OCI-LY7 (cell line): ENCODE measurements at places on chromosomes 7 and 10.

- no peak for DNase-seq
These were observed 18.0 kb downstream of the VSIR start for GRCh38 chr10:71755179-71755879.

GRCh38 chr7:38858259-38858884 is 50.6 kb downstream of the VPS41 start:
- no peak for DNase-seq

- DNase-seq: no peak
These were observed 67.6 kb upstream of the C1GALT1 start for GRCh38 chr7:7114575-7115291.

- peak; percentile 15 for DNase-seq
These were observed 64.4 kb downstream of the ENTPD1 start for GRCh38 chr10:95820363-95820762.

DNA sequence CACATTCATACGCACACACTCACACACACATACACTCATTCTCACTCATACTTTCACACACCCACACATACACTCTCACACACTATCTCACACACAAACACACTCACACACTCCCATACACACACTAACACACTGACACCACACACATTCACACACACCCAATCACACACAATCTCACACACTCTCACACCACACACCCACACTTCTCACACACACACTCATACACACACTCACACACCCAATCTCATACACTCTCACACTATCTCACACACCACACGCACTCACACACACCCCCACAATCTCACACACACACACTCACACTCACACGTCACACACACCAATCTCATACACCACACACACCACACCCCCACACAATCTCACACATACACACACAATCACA is 71.0 kb downstream of the GLRX3 start:
- no peak for DNase-seq

DNA sequence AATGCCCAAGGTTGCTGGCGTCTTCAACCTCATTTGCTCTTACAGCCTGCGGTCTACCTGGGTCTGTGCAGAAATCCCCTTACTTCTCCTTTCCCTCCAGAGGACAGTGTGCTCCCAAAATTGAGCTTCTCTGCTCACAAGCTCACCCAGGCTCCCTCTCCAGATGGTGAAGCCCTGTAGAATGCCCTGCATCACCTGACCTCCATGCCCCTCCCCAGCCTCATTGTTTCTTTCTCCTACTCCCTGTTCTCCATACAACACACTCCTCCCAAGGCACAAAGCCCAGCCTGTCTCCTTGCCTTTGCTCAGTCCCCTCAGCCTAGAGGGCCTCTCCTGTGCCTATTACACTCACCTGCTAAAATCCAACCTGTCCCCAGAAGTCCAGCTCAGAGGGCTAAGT is 3.5 kb downstream of the CRHR2 start:
- DNase-seq: no peak

GRCh38 chr10:11869743-11870460 is 46.7 kb downstream of the PROSER2 start:
- no peak for DNase-seq

GRCh38 chr10:22620929-22621328 is 93.4 kb downstream of the PIP4K2A start:
- DNase-seq: no peak

- no peak for DNase-seq
These were observed 1.3 kb upstream of the FZD8 start for GRCh38 chr10:35643151-35644049.

GRCh38 chr10:28169525-28169924 is 133.3 kb downstream of the MPP7 start:
- no peak for DNase-seq

DNA sequence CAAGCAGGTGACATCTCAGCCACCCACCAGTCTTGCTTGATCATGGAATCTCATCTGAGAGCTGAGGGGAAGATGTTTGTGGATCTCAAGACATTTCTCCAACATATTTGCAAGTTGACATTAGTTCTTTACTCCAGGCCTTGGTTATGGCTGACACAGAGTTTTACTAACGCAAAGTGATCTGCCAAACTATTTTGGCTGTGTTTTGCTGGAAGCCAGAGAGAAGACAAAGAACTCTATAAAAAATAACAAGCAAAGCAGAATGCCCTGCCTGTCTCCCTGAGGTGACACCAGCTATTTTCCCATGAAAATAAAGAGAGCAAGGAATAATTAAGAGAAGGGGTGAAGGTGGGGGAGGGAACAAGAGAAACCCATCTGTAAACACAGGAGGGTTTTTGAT is 286.4 kb downstream of the WDR11 start:
- no peak for DNase-seq

GRCh38 chr7:47932016-47932415 is 16.2 kb downstream of the PKD1L1 start:
- DNase-seq: no peak

- no peak for DNase-seq
These were observed 135.3 kb upstream of the MEOX2 start for GRCh38 chr7:15821484-15822427.

- DNase-seq: no peak
These were observed 2.5 kb upstream of the DDX56 start for GRCh38 chr7:44576228-44576627.

GRCh38 chr10:80196270-80196949 is 8.9 kb downstream of the ANXA11 start:
- DNase-seq: peak; percentile 40

DNA sequence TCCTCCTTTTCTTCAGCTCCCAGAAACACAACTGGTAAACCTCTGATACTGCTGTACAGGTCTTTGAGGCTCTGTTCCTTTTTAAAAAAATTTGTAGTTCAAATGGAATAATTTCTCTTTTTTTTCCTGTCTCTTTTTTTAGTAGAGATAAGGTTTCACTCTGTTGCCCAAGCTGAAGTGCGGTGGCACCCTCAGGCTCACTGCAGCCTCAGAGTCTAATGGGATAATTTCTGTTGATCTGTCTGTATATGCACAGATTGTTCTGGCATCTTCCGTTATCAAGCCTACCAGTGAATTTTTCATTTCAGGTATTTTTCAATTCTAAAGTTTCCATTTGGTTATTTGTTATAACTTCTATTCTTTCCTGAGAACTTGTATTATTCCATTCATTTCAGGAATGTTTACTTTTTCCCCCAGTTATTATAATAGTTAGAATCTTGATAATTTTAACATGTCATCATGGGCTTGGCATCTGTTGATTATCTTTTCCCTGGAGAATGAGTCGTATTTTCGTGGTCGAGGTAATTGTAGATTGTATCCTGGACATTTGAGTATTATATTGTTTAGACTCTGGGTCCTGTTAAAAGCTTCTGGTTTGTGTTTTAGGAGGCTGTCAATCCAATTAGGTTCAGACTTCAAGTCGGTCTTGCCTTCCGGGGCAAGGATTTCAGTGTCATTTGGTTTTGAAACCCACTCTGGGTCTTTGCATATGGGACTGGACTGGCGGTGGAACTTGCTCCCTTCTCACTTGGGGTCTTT is 24.5 kb downstream of the CRCP start:
- DNase-seq: no peak

- DNase-seq: no peak
These were observed 37.0 kb upstream of the LCOR start for GRCh38 chr10:96794836-96795733.

GRCh38 chr10:126392068-126392467 is 3.8 kb upstream of the ADAM12 start:
- DNase-seq: no peak

GRCh38 chr10:114990586-114990985 is 52.6 kb downstream of the TRUB1 start:
- no peak for DNase-seq

GRCh38 chr7:32890793-32891042 is 842 bp downstream of the KBTBD2 start:
- no peak for DNase-seq

- peak; percentile 14 for DNase-seq
These were observed 87.3 kb upstream of the TES start for GRCh38 chr7:116122972-116123595.

GRCh38 chr7:55575098-55575497 is 2.8 kb upstream of the VOPP1 start:
- no peak for DNase-seq
